ENCODE measurements at places on chromosomes 13 and 19.

- no peak for DNase-seq
Observed at GRCh38 chr13:80904386-80904785, 563.5 kb upstream of the SPRY2 start.

GRCh38 chr13:69947582-69947981, 160.0 kb upstream of the ATXN8OS start:
- DNase-seq = no peak

DNA sequence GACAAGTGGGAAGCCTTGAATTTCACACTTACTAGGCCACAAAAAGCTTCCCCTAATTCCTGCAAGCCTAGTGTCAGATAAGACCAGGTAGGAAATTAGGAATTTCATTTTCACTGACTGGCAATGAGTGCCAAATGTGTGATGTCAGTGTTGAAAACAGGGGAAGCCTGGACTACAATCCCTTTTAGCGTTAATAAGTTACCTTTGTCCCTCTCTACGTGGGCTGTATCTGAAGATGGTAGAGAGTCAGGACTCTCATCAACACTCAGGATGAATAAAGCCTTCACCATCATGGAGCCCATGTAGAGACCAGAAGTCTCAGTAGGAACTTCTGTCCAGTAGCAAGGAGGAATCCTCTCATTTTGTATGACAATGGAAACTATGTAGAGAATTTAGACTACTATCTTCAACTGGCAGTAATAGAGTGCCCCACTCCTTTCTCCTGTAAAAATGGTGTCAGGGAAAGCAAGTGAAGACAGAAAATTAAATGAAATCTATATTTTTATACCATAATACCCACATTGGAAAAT, 324.1 kb upstream of the KLHL1 start:
- no peak for DNase-seq

DNA sequence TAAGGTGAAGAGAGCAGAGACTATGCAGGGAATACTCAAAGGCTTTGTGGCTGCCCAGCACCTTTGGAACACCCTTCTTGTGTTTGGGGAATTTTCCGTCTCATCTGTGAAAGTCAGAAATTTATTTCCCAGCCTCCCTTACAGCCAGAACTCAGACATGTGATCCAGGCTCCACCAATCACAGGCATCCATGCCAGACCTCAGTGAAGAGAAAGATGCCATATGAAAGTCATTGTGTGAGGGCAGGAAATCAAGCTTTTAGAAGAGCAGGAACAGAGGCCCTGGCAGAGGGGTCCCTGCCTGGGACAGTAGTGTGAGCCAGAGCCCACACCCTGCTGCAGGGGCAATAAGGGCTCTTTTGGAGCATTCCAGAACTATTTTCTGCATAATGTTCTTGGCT, 12.1 kb downstream of the CCDC70 start:
- DNase-seq = no peak

GRCh38 chr13:75749407-75749806, 113.3 kb downstream of the LMO7 start:
- no peak for DNase-seq

- DNase-seq = no peak
Observed at GRCh38 chr13:105816994-105817393, 718.5 kb downstream of the EFNB2 start.

GRCh38 chr19:44003461-44004009, 778 bp downstream of the ZNF230 start:
- DNase-seq = no peak

DNA sequence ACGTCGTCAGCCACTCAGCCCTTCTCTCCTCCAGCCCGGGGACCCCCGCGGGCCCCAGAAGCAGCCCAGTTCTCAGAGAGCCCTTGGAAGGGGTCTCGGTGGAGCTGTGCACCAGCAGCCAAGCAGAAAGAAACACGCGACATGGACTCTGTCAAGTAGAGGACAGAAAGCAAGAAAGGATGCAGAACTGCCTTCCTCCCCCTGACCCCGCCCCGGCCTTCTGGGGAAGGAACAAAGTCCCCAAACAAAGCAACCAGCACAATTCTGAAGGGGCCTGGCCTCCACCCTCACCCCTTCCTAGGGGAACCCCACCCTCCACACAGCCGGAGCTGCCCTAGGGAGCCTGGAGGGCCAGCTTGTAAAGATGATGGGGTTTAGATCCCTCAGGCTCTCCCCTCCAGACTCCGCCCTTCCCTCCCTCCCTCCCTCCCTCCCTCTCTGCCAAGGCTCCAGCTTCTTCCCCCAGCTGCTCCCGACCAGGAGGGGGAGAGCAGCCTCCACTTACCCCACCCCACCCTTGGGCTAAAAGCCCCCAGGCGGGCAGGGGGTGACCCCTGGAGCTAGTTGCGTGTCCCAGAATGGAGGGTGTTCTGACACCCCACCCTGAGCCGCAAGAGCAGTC, 7.8 kb downstream of the LYL1 start:
- no peak for DNase-seq

DNA sequence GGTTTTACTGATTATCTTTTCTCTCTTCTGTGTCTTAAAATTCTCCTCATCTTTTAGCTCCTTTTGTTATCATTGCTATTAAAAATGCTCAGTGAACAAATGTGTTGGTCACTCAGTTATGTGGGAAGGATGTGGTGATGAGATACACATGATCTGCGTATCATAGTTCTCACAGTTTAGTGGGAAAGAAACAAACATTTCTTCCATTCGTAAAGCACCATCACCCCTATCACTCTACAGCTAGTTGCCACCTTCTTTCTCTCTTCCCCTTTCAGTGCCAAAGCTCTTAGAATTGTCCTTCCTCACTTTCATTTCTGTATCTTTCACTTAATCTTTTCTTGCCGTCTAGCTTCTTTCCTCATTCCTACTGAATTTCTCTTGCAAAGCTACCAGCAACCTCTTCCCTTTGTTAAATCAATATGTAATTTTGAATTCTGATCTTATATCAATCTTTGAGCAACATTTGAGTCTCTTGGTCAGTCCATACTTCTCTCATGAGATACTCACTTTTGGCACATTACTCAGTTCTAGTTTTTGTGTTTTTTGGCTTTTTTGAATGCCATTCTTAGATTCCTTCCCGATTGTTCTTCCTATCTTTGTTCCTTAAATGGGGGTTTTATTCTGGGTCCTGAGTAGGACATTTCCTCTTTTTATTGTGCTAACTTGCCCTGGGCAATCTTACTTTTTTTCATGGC, 122.3 kb downstream of the PCCA start:
- no peak for DNase-seq

GRCh38 chr19:34188408-34188807, 16.1 kb downstream of the LSM14A start:
- no peak for DNase-seq

DNA sequence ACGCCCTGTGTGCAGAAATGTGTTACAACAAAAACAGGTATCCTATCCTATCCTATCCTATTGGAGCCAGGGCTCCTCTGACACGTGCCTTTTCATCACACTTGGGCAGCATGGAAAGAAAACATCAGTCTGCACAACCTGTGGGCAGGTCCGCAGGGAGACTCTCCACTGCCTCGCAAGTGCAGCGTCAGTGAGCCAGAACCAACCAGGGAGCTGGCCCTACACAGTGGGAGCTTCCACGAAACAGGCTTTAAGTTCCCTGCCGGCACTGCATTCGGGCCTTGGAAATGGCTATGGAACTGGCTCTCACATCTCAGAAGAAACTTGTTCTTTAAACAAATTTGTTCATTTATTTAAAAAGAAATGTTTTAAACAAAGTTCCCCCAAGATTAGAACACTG, 49.5 kb downstream of the SLC7A1 start:
- no peak for DNase-seq

Measured in activated CD4-positive, alpha-beta T cell treated with anti-CD3 and anti-CD28 coated beads for 4 hours (primary cell).